ENCODE measurements at places on chromosomes 1 and 21.

DNA sequence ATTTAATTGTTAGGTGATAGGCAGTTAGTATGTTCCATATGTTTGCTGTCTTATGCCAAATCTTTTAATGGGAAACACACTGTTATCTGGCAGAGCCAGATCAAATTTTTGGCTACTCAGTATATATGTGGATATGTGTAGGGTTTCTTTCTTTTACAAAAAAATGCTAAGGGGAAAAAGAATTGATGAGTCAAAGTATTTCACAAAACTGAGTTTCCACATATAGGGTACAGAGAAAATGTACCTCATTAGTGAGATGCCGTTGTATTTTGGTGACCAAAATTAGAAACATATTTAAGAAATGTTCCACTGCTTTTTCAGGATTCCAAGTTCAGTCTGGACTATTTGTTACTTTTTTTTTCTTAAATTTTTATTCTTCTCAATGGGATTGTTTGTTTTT, 201.2 kb upstream of the PTGFR start:
- no peak for DNase-seq

GRCh38 chr1:22490309-22490708, 38.7 kb downstream of the ZBTB40 start:
- no peak for DNase-seq

GRCh38 chr1:231216498-231216897, 24.5 kb upstream of the GNPAT start:
- DNase-seq: no peak

DNA sequence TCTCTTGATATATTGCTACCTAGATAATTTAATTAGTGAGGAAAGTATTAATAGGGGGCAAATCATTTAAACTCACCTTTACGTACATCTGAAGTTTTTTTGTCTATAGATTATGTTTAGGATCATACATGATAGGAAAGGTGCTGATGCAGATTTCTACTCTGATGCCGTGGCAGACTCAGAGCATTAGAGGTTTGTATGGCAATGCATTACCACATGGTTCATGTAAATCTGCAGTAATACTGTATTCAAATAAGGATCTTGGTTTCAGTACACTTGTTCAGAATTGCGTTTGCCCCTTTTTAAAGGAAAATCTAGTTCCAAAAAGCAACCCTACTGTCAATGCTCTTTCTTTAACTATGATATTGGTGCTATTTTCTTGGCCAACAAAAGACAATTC, 288.3 kb downstream of the PTPRC start:
- no peak for DNase-seq

GRCh38 chr1:197355248-197355995, 87.4 kb downstream of the CRB1 start:
- no peak for DNase-seq

DNA sequence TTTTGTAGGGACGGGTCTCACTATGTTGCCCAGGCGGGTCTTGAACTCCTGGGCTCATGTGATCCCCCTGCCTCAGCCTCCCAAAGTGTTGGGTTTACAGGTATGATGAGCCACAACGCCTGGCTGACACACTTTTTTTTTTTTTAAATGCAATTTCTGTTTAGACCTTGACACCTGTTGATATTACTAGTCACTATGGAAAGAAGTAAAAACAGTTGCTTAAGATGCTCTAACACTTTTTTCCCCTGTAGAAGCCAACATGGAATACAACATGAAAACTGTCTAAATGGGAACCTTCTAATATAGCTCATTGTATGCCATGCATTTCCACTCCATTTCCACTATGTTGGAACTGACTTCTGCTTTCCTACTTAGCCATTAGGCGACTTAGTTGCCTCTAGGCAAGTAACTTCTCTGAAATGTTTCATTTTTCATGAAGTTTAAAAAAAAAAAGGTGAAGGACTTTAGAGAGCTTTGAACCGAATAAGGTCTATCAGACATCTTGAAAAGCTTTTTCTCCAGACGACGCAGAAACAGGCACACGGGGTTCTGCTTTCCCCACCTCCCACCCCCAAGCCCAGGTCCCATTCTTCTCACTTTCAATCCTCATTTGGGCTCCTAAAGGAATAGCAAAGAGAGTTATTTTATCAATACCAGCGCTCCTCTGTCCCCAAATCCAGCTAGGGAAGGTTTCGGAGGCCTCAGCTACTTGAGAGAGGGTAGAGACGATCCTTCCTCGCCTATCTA, 648 bp upstream of the DR1 start:
- no peak for DNase-seq

- no peak for DNase-seq
Observed at GRCh38 chr1:216193839-216194443, 229.3 kb downstream of the USH2A start.

DNA sequence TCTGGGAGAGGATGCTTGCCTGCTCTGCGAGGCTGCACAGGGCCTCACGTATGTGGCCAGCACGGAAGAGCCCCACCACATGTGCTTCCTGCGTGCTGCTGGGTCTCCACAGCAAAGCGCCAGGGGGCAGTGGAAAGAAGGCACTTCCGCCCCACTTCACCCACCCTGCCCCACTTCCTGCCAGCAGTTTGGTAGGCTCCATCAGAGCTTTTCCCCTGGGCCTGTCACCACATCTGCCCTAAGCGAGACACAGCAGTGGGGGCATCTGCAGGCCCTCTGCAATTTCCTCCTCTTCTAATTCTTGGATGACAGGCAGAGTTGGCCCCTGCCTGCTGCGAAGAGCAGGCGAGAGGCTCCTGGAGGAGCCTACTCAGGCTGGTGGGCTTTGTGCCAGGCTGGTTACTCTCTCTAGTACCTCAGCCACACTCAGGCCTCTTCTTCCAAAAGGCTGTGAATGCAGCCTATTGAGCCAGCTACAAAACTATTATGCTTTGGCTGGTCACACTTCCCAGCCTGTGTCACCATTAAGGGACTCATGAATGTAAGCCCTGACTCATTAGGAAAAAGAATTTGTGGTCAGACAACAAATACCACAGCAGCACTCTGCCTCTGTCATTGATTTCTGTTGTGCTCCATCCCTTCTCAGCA, 25.0 kb downstream of the CD244 start:
- DNase-seq: no peak

- DNase-seq: no peak
Observed at GRCh38 chr1:220884109-220884980, 5.1 kb downstream of the HLX start.
